NCI-H345 (cell line): ENCODE measurements at places on chromosomes 6 and 20.
A peak's percentile ranks its signal among the peaks of the same experiment; 100 is the strongest.

GRCh38 chr6:170438861-170439260, 114.2 kb downstream of the PSMB1 start:
- no peak for DNase-seq

DNA sequence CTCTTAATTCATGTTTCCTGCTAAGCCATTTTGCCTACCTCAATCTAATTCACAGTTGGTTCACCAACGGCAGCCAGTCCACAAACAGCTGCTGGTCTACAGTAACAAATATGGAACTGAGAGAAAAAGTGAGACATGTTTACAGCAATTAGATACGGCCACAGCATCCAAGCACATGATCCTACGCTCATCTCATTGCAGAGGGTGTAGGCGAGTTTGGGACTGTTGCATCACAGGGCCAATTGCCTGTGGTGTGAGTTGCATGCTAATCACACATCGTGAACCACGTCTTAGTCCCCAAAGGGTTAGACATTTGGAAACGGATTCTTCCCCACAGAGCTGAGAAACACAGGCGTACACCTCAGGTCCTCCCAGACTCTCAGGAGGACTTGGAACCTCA, 166.9 kb downstream of the EYA2 start:
- no peak for DNase-seq

- no peak for DNase-seq
These were observed 26.2 kb downstream of the VSTM2L start for GRCh38 chr20:37928996-37929682.

DNA sequence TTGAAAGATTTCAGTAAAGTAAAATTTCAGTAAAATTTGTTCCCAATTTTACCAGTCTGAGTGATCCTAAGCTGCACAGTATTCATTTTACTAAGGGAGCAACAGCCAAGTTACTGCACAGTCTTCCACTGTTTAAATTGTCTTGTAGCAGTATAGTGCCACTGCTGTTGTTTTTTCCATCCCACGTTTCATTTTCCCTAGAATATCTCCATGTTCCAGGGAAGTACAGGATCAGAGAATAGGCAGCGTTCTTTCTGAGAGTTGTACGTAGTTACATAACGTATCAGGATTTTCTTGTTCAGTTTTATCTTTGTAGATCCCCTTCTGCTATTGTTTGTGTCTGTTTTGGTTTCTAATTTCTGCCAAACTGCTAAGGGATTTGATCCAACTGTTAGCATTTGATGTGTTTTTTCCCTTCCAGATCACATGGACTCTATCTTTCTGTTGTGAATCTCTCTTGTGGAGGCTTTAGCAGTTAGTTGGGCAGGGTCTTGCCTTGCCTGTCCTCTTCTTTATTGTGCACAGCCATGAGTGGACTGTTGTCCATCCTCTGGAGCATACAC, 38.4 kb downstream of the BCKDHB start:
- DNase-seq = no peak

GRCh38 chr6:48429021-48429420, 318.0 kb upstream of the PTCHD4 start:
- peak; percentile 95 for DNase-seq

DNA sequence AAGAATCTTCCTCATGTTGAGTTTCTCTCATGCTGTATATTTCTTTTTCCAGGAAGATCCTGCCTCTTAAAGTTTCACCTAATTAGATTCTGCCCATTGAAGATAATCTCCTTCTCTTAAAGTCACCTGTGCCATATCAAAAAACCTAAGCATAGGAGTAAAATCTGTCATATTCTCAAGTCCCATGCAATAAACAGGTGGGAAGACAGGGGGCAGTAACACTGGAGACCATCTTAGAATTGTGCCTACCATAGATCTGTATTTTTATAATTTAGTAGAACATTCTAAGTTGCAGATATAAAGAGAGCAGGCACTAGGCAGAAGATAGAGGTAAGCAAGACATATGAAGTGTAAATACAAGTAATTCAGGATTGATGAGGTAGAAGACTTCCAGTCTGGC, 763.5 kb upstream of the MANEA start:
- no peak for DNase-seq

DNA sequence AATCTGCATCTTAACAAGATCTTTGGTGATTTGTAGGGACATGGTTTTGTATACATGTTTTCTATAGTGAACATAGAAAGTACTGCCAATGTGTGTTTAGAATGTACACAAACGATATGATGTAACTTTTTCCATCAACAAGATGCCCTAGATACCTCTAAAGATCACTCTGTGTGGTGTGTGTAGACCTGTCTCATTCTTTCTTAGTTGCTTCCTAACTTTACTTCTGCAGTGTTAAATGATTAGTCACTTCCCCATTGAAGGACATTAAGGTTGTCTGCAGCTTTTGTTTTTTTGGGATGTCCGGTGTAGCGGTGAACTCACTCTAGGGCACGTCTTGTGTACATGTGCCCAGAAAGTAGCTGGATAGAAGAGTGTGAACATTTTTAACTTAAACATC, 35.9 kb downstream of the CDYL start:
- no peak for DNase-seq

- no peak for DNase-seq
These were observed 49.9 kb upstream of the ADGRF1 start for GRCh38 chr6:47091886-47092668.

GRCh38 chr6:44646355-44646754, 258.8 kb downstream of the CDC5L start:
- DNase-seq = no peak
